NCI-H1105 (cell line): ENCODE measurements at places on chromosomes 12 and 14.

DNA sequence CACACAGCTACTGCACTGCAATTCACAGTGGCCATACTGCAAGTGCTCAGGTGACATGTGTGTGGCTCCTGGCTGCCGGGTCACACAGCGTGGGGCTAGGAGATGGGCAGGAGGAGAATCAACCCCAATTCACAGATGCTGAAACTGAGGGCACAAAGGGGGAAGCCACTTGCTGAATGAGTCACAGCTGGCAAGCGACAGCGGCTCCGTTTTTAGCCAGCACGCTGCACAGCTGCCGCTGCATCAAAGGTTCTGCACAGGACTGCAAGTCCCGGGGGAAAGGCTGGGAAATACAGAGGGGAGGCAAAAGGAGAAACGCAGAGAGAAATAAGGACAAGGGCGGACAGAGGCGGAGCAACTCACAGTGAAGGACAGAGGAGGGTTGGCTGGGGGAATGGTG, 57.9 kb downstream of the KDM2B start:
- no peak for DNase-seq

DNA sequence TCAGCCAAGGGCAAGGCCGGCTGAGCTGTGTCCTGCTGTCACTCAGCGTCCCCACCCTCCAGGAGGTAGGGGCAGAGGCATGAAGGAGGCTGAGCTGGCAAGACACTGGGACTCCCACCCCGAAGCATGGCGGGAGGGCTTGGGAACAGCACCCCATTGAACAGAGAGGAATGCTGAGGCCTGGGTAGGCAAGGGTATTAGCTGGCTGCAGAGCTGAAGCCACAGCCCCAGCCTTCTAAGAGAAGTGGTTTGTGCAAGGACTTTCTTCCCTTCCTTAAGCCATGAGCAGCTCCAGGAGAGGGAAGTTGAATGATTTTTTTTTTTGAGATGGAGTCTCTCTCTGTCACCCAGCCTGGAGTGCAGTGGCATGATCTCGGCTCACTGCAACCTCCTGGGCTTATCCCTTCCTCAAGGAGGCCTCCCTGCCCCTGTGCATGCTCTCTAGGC, 6.6 kb upstream of the CFAP73 start:
- DNase-seq: no peak

GRCh38 chr12:100951756-100952155, 157.2 kb downstream of the ANO4 start:
- DNase-seq: no peak

DNA sequence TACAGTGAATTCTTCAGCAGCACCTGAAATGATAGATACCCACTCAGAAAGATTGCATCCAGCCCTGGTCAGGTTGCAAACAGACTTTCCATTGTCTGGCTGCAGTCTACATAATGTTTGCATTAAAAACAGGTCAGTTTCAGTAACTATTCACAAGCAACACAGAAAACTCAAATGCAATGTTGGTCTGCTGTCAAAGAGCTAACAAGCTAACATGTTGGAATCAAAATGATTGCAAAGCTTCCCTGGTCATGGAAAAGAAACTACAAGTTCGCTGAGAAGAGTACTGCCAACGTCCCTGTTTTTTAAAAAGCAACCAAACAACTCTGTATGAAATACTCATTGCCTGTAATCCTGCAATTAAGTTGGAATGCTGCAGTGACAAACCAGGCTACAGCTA, 374.7 kb downstream of the ADAMTS20 start:
- DNase-seq: no peak

DNA sequence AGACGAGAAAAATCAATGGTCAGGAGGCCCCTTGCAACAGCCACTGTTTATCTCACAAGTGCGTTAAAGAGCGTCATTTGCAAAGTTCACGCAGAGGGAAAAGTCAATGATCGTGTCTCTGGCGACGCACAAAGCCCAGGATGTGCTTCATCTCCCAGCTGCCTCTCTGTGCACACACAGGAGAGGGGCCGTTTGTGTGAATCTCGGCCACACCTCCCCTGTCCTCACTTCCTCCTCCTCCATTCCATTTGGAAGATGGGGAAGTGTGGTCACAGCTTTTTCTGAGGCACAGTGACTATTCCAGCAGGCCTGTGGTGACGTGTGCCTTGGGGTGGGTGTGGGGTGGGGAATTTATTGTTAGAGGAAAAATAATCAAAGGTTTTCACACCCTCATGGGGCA, 90.4 kb downstream of the RBM19 start:
- DNase-seq: no peak
